Skin of body (tissue), 3 donors: ENCODE measurements at places on chromosomes 11 and 22. TPM values are rescaled to one million over a fixed set of nuclear protein-coding genes. Genes with fewer than 3 reads are reported as not detected.

The NELL1 gene
- total RNA-seq, result 9.4 TPM

The MS4A12 gene
- not detected for total RNA-seq

The TIGD3 gene
- total RNA-seq, result 0.20 TPM

The SMCO4 gene
- total RNA-seq, result 13.4 TPM

The SLC22A8 gene
- not detected for total RNA-seq

The SCUBE2 gene
- 15.7 TPM for total RNA-seq

The OR52N4 gene
- not detected for total RNA-seq

The KCNQ1 gene
- 1.3 TPM for total RNA-seq

The GGT5 gene
- 2.6 TPM for total RNA-seq

The PLAAT2 gene
- not detected for total RNA-seq
